ENCODE measurements at places on chromosomes 7 and 10. TPM values are rescaled to one million over a fixed set of nuclear protein-coding genes. Genes with fewer than 3 reads are reported as not detected.

The SFRP4 gene
- total RNA-seq, result not detected

The TAF5 gene
- 5.0 TPM for total RNA-seq

The CDK5 gene
- total RNA-seq, result 17.7 TPM

The NFE2L3 gene
- total RNA-seq, result 35.0 TPM

The LMBR1 gene
- total RNA-seq, result 92.3 TPM

The OPN4 gene
- not detected for total RNA-seq

The CDHR3 gene
- total RNA-seq, result 1.9 TPM

The BTBD16 gene
- 0.07 TPM for total RNA-seq

The ATP6V0A4 gene
- total RNA-seq, result 0.07 TPM

The MUC12 gene
- not detected for total RNA-seq

The CCM2 gene
- total RNA-seq, result 46.1 TPM

The TEX47 gene
- not detected for total RNA-seq

The SNCG gene
- 9.9 TPM for total RNA-seq

The ZNF488 gene
- under 0.01 TPM for total RNA-seq

The SPDYE16 gene
- not detected for total RNA-seq

The UTF1 gene
- total RNA-seq, result not detected
